ENCODE measurements at places on chromosomes 6 and 20. TPM values are rescaled to one million over a fixed set of nuclear protein-coding genes. Genes with fewer than 3 reads are reported as not detected.

The PCIF1 gene
- total RNA-seq: 18.3 TPM

The ZNF311 gene
- 0.65 TPM for total RNA-seq

DNA sequence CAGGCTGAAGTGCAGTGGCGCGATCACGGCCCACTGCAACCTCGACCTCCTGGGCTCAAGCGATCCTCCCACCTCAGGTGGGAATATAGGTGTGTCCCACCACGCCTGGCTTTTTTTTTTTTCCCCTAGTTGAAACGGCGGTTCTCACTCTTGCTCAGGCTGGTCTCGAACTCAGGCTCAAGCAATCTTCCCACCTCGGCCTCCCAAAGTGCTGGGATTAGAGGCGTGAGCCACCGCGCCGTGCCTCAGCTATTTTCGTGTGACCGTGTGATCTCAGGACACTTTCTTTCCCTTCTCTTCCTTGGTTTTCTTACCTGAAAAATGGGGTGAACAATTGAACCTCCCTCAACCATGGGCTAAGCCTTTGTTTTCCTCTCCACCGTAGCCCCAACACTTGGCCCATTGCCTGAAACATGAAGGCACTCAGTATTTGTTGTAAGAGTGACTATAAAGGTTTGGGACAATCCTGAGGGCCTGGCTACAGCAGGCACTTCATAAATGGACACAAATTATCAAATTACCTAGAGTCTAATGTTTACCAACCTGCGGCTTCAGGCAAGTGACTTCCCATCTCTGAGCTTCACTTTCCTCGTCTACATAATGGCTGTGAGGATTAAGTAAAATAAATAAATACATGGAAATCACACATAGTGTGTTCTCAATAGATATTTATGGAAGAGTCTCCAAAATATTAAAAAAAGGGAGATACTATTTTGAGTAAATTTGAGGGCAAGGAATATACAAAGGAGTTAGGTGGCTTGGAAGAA is 31.4 kb upstream of the ID1 start:
- no peak for DNase-seq

- no peak for DNase-seq
Measured at GRCh38 chr6:170347091-170347490, 40.5 kb downstream of the FAM120B start.

GRCh38 chr6:42021847-42022754 is 28.2 kb upstream of the TAF8 start:
- no peak for DNase-seq
